ENCODE measurements at places on chromosomes 2 and 18.
A peak's percentile ranks its signal among the peaks of the same experiment; 100 is the strongest.

DNA sequence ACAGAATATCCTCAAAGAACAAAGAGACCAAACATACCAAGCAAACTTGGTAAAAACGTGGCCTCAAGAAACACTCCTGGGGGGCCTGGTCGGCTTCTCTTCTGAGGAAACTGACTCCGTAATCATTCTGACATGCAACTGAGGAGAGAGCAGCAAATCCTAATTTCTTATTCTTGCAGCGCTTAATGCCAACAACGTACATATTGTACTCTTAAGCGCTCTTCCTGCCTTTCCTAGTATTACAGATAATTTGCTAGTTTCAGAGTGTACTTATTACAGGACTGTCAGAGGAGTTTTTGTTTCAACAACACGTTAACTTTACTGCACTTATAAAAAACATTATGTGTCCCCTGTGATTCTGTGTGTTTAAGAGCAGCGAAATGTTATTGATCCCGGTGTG lies 64.9 kb downstream of the ZNF521 start:
- no peak for DNase-seq
- H3K4me1 ChIP-seq: peaks cover 64% of the 10 kb centered on the region
- no peak overlapping the region for H3K4me3 ChIP-seq
- H3K27ac ChIP-seq: no peak overlapping the region
- H3K36me3 ChIP-seq: no peaks in the 10 kb centered on the region

- no peaks in the 10 kb centered on the region for H3K4me1 ChIP-seq
- H3K4me3 ChIP-seq: no peak overlapping the region
- no peak for DNase-seq
- no peak overlapping the region for H3K27ac ChIP-seq
- peaks cover 74% of the 10 kb centered on the region for H3K36me3 ChIP-seq
Measured at GRCh38 chr2:135916207-135916606, 40.0 kb upstream of the MCM6 start.

DNA sequence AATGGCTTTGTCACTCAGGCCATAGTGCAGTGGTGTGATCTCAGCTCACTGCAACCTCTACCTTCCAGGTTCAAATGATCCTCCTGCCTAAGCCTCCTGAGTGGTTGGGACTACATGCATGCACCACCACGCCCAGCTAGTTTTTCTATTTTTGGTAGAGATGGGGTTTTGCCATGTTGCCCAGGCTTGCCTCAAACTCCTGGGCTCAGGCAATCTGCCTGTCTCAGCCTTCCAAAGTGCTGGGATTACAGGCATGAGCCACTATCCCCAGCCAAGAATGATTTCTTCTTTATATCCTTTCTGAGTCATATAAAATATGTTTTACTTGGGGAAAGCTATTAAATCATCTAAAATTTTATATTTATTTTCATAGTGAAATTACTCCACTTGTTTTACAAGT lies 61.3 kb downstream of the CYBRD1 start:
- H3K4me3 ChIP-seq: no peak overlapping the region
- no peak overlapping the region for H3K27ac ChIP-seq
- no peak for DNase-seq
- H3K36me3 ChIP-seq: no peaks in the 10 kb centered on the region
- no peaks in the 10 kb centered on the region for H3K4me1 ChIP-seq

GRCh38 chr2:128496700-128497099 lies 178.0 kb upstream of the HS6ST1 start:
- H3K36me3 ChIP-seq: no peaks in the 10 kb centered on the region
- H3K4me3 ChIP-seq: no peak overlapping the region
- H3K27ac ChIP-seq: no peak overlapping the region
- no peaks in the 10 kb centered on the region for H3K27me3 ChIP-seq
- peaks cover 6% of the 10 kb centered on the region for H3K4me1 ChIP-seq

DNA sequence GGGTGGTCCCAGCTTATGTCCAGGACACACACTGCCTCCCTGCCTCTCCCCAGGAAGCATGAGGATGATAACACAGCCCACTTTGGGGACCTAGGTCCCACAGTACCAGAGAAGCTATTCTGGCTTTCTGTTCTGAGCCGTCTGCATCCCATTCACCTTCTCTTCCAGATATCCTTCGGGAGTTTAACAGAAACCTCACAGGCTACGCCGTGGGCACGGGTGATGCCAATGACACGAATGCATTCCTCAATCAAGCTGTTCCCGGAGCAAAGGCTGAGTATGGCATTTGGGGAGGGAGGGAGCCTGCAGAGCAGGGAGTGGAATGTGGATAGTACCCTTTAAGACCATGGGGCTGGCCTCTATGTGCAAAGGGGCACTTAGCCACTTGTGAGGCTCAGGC lies 102.6 kb downstream of the PLB1 start:
- no peak overlapping the region for H3K4me3 ChIP-seq
- H3K36me3 ChIP-seq: no peaks in the 10 kb centered on the region
- no peaks in the 10 kb centered on the region for H3K27me3 ChIP-seq
- no peak for DNase-seq

GRCh38 chr18:13614641-13615288 lies 111.6 kb downstream of the FAM210A start:
- no peak overlapping the region for H3K4me3 ChIP-seq
- no peaks in the 10 kb centered on the region for H3K27me3 ChIP-seq
- peak overlapping the region; percentile 12 for H3K27ac ChIP-seq
- no peaks in the 10 kb centered on the region for H3K36me3 ChIP-seq
- no peak for DNase-seq

- no peak overlapping the region for H3K27ac ChIP-seq
- no peak for DNase-seq
- no peaks in the 10 kb centered on the region for H3K4me1 ChIP-seq
- no peaks in the 10 kb centered on the region for H3K36me3 ChIP-seq
- H3K27me3 ChIP-seq: no peaks in the 10 kb centered on the region
Measured at GRCh38 chr2:187586011-187586641, 31.9 kb upstream of the TFPI start.

All from esophagus squamous epithelium (tissue), 5 donors.